ENCODE measurements at places on chromosomes 5 and 9.

GRCh38 chr5:82097-82496 lies 9.9 kb upstream of the PLEKHG4B start:
- no peak for DNase-seq

DNA sequence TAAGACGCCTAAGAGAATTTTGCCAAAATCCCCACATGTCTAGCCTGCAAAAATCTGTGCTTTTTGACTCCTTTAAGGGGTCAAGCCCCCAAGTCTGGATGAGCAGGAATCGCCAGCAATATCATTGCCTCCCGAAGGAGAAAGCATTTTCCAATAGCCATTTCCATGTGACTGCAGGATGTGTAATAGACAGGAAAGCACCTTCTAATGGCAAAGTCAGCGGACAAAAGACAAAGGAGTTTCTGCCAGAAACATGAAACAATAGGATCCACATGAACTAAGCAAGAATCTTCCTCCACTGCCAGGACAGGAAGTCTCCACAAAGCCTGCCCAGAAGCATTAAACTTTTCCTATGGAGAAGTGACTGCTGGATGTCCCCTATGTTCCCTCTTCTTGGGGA lies 177.1 kb upstream of the PCSK5 start:
- no peak for DNase-seq

DNA sequence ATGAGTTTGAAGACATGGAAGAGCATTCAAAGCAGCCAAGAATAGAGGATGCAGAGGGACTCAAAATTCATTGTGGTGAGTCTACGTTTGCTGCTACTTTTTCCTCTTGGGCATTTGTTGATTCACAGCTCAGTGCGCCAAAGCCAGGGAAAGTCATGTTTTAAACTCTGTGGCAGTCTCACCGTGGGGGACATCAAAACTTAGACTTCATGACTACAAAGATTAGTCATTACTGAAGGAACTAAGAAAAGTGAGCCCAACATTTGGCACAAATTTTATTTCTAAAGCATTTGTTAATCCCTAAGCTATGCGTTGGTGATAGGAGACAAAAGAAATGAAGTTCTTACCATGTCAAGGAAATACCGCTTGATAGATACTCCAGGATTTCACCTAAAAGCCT lies 73.7 kb upstream of the MTAP start:
- no peak for DNase-seq

DNA sequence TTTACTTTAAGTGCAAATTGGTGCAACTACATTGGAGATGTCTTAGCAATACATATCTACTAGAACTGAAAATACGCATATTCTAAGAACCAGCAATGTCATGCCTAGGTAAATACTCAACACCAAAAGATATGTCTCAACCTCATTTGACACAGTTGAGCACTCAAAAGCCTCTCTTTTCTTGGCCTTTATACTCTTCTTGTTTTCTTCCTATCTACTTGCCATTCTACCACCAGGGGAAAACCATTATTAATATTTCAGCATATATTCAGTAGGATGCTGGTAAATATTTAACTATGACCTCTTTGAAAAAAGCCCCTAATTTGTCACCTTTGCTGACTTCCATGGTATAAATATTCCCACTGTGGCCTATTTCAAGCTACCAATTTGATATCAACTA lies 443.8 kb downstream of the LRRC70 start:
- no peak for DNase-seq

- DNase-seq: no peak
These were observed 131.4 kb downstream of the TMEM174 start for GRCh38 chr5:73304381-73304780.

GRCh38 chr9:126927419-126927818 lies 12.8 kb downstream of the RALGPS1 start:
- no peak for DNase-seq

GRCh38 chr9:26833792-26834191 lies 58.8 kb downstream of the CAAP1 start:
- no peak for DNase-seq

- DNase-seq: peak; percentile 49
These were observed 171.2 kb downstream of the DOCK8 start for GRCh38 chr9:385818-386398.

- DNase-seq: no peak
These were observed 26.9 kb upstream of the IGFBPL1 start for GRCh38 chr9:38451162-38451561.

- DNase-seq: no peak
These were observed 379.1 kb downstream of the DMRT2 start for GRCh38 chr9:1429297-1429696.

- DNase-seq: no peak
These were observed 276.0 kb downstream of the FSTL4 start for GRCh38 chr5:133336121-133336968.

- DNase-seq: no peak
These were observed 128.2 kb upstream of the HAND1 start for GRCh38 chr5:154606246-154606645.

- DNase-seq: no peak
These were observed 221.7 kb downstream of the FANCC start for GRCh38 chr9:95095641-95096355.

DNA sequence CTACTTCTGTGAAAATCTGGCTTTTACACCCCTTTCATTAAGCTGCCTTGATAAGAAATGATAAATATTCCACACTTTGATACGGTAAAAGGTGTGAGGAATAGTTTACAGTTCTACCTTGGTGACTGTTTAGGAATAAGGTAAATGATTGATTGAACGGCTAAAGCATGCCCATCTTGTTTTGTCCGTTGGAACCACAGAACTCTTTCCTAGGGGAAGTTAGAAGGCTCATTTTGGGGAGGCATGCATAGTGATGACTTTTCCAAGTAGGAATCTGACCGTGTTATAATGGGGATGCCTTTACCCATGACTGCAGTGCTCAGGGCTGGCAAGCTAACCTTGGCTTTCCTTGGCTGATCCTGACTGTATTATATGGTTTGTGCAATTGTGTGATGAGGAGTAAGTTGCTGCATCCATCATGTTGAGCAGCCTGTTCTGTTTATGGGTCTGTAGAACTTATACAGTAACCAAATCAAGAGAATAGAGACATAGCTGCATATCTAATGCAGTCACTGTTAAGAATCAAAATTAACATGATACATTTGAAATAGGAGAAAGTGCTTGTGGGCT lies 24.5 kb downstream of the PCSK5 start:
- DNase-seq: no peak

GRCh38 chr5:113264046-113264445 lies 170.7 kb downstream of the TSSK1B start:
- no peak for DNase-seq

GRCh38 chr9:129291041-129291501 lies 113.0 kb upstream of the IER5L start:
- DNase-seq: no peak

- DNase-seq: no peak
These were observed 18.4 kb downstream of the IL33 start for GRCh38 chr9:6234014-6234413.

- DNase-seq: no peak
These were observed 128.0 kb upstream of the EPB41L4A start for GRCh38 chr5:112546946-112547592.

- no peak for DNase-seq
These were observed 7.0 kb downstream of the IRX2 start for GRCh38 chr5:2744485-2744884.

GRCh38 chr5:16550316-16550952 lies 66.4 kb downstream of the RETREG1 start:
- DNase-seq: no peak

DNA sequence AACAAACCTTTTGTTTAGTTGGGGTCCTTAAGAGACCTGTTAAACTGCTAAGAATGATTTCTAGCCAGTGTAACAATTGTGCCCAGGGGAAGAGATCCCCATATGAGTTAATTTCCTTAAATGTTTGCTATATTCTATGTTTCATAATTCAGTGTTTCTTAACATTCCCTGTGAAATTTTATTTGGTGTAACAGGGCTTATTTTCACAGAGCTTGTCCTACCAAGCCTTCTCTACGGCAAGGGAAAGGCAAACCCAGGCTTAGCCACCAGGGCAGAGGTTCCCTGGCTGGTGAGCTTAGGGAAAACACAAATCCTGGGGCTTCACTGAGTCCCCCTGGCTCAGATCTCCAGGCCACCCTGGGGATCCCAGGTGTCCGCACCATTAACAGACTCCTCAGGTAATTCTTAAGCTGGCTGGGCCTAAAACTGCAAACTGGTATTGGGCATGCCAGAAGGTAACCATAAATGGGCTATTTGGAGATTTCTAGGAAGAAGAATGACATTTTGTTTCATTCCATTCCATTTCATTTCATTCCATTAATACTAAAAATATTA lies 17.0 kb upstream of the LCP2 start:
- DNase-seq: no peak

DNA sequence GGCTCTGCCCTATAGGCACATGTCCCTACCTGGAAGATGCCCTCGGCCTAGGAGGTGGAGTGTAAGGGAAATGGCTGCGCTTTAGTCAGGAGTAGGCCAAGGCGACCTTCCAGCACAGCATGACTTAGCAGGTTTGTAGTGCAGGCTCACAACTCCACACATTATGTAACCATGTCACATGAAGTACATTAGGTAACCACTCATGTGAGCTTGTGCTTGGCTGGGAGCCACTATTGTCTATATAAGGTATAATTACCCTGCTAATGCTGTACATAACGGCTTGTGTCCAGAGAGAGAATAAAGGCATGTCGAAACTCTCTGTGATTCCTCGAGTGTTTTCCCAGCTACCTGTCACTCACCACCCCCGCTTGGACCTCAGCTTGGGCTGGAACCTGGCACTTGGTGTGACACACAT lies 74.9 kb downstream of the CAMK4 start:
- DNase-seq: no peak

DNA sequence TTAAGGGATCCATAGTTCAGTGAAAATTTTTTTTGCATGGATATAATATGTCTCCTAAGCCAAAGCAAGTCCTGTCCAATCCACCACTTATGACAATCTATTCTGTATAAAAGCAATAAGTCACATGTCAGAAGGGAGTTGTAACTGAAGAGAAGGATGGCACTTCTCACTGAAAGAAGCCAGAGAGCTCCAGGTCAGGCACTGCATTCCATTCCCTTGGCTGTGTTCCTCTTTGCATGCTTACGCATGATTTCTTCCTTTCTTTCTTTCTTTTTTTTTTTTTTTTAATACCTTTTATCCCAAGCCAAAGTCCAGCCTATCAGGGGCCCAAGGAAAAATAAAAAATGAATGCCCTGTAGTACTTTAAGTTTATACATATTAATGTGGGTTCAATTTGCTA lies 39.8 kb downstream of the MAMDC2 start:
- DNase-seq: no peak

GRCh38 chr5:157785801-157786200 lies 42.3 kb downstream of the LSM11 start:
- DNase-seq: no peak

DNA sequence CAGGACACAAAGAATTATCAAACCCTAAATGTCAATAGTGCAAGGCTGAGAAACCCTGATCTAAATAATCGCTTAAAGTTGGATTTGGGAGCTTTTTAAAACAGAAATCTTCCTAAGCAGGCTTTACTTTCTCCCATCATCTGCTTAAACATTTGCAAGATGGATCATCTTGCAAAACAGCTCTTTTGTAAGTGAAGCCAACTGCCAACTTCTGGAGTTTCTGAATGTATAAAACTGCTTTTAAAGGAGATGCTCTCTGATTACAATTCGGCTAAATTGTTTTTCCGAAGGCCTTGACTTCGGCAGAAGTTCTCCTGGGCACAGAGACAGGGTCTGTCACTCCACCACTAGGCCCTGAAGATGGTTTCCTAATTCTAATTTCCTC lies 1.3 kb downstream of the PTPN3 start:
- no peak for DNase-seq

- peak; percentile 28 for DNase-seq
These were observed 611 bp downstream of the PCDHA3 start for GRCh38 chr5:140801494-140801841.

- no peak for DNase-seq
These were observed 4.9 kb downstream of the PDCD1LG2 start for GRCh38 chr9:5515261-5515650.

DNA sequence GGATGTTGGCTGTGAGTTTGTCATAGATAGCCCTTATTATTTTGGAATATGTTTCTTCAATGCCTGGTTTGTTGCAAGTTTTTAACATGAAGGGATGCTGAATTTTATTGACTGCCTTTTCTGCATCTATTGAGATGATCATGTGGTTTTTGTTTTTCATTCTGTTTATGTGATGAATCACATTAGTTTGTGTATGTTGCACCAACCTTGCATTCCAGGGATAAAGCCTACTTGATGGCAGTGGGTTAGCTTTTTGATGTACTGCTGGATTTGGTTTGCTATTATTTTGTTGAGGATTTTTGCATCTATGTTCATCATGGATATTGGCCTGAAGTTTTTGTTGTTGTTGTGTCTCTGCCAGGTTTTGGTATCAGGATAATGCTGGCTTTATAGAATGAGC lies 225.6 kb downstream of the PCSK1 start:
- no peak for DNase-seq

DNA sequence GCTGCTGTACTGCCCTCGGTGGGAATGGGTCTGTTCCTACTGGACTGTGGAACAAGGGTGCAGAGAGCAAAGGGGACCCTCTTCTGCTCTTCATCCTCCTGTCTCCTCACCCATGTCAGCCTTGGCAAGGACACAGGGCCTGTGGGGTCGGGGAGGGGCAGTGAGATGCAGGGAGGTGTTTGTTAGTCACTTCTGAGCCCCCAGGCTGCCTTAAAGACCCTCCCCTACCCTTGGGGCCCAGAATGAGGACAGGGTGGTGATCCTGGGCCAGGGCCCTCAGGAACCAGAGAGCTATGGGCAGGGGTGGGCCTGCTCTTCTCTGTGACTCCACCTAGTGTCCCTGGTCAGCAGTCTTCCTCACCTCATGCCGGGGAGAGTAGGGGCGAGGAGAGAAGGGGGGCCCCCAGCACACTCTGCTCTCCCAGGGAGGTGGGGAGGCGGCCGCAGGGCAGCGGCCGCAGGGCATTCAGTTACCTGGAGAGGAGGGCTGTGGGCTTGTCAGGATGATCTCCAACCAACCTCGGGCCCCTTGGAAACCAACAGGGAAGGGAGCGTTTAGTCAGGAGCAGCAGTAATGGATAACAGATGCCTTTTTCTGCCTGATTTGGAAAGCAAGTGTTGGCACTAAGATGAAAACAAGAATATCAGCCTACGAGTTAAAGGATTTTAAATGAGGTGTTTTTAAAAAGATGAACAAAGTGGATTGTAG lies 62.0 kb upstream of the GARNL3 start:
- DNase-seq: no peak

DNA sequence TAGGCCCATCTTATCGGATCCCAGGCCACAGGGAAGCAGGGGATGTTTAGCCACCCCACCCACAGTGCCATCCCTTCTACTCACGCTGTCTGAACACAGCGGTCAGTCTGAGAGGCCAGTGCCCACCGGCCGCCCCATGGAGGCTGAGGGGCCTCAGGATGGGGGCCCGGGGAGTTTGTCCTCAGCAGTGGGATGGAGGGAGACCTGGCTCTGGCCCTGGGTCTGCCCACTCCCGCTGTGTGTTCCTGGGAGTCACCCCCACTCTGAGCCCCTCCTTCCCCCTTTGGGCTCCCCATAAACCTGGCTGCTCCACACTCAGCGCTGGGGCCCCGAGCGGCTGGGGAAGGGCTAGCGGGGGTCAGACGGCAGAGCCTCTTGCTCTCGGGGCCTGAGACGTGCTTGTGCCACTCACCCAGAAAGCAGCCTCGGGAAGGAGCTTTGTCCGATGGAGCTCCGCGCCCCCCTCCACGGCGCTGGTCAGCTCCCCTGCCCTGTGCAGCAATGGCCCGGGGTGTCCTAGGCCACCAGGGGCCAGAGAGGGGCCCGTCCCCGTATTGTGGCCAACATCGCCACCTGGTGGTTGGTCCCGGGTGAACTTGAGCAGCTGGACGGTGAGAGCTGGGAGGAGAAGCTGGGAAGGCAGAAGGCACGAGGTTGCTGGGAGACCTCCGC lies 10.9 kb upstream of the LAMC3 start:
- DNase-seq: peak; percentile 29
